ENCODE measurements at places on chromosomes 11 and 22. TPM values are rescaled to one million over a fixed set of nuclear protein-coding genes. Genes with fewer than 3 reads are reported as not detected.

- DNase-seq: peak; percentile 79
Measured at GRCh38 chr11:86632499-86633269, 39.7 kb downstream of the ME3 start.

GRCh38 chr11:121696931-121697670 is 244.3 kb upstream of the SORL1-AS1 start:
- no peak for DNase-seq

DNA sequence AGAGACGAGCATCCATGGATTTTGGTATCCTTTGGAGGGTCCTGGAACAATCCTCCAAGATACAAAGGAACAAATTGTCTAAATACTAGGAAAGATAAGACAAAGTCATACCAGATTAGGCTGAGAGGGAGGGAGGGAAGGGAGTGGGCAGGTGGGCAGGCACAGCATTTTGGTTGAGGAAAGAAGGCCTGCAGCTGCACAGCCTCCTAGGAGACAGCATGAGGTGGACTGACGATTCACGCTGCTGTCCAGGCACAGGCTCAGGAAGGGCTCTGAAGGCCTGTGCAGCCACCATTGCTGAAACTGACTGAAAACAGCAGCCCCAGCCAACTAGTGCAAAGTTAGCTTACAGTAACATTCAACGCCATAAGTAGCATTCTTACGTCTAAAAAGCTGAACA is 64.7 kb downstream of the PACSIN2 start:
- no peak for DNase-seq

DNA sequence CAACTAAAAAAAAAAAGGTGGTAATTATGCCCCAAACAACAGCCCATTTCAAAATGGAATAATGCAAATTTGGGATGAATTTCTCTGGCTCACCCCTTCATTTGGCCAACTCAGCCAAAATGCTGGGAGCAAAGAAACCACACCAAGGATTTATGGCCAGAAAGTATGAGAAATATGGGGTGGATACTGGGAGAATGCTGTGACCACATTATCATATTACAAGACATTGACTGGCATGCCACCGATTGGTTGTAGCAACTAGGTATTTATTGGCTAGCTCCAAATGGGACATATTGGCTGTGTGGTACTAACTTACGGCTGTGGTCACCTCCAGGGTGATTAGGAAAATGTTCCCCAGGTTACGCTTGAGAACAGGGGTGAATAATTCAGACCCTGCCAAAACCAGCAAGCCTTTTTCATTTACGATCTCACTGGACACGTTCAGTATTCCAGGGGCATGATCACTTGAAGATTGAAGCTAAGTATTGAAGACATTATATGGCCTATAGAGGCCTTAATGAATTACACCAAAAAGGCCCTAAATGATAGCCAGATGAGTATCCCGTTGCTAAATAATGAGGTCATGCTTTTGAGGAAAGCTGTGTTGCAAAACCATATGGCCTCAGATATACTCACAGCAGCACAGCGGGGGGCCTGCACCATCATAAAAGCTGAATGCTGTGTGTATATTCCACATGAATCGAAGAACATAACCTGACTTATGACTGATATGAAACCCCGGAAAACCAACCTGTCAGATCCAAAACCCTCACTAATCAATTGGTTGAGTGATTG is 3.8 kb upstream of the FDX1 start:
- no peak for DNase-seq

GRCh38 chr22:41092847-41093411 is 537 bp downstream of the EP300 start:
- DNase-seq: peak; percentile 47

TMEM86A gene
- 5.6 TPM for total RNA-seq

All from HT-29 (cell line).